ENCODE measurements at places on chromosomes 2 and 18.

- DNase-seq, result no peak
Observed at GRCh38 chr2:230942920-230943896, 18.2 kb upstream of the GPR55 start.

- no peak for DNase-seq
Observed at GRCh38 chr2:217937446-217937845, 65.3 kb downstream of the TNS1 start.

DNA sequence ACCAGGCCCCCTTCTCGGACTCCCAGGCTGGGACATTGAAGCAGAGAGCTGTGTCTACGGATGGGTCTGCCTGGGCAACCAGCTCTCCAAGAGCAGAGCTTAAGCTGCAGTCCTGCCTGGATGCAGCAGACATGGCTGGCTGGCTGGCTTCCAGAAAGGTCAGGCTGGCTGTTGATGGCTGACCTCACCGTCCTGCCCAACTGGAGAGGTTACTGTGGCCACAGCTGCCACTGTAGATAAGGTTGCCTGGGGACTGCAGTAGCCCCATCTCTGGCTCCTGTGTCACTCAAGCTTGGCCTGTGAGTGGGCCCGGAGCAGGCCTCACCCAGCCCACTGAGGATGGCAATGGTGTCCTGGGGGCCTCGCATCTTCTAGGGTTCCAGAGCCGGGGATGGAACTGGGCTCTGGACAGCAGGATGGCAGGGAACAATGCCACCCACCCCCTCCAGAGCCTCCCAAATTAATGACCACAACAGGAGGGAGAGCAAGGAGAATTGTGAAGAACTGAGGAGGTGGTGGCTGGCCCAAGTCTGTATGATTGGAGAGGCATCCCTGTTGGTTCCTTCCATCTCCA is 37.0 kb upstream of the FOSL2 start:
- no peak for DNase-seq

DNA sequence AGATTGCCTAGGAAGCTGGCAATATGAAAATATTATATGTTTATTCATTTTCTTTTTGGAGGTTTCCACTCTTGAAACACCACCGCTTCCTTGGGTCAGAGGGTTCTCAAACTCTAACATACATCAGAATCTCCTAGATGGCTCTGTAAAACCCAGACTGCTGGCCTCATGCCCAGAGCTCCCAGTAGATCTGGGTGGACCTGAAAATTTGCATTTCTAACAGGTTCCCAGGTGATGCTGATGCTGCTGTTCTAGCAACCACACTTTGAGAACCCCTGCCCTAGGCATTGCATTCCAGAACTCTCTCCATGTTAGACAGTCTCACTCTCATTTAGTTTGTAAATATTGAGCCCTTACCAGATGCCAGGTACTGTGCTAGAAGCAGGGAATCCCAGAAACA is 139.4 kb downstream of the FAM210A start:
- DNase-seq, result no peak

DNA sequence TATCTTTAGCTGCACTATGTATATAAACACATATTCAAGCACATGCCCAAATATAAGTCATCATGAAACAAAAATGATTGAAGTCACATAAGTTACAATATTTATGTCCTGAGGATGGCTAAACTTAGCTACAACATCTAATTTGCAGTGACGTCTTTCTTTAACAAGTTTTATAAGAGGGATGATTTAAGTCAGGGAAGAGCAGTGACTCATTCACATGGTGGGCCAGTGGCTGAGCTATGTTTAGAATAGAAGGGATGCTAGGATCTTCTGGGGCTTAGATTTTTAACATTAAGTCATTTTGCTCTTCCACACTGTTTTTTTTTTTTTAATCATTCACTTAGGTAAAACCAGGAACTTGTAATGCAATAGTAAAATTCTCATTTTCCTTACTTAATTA is 22.3 kb downstream of the ADCYAP1 start:
- DNase-seq, result no peak

DNA sequence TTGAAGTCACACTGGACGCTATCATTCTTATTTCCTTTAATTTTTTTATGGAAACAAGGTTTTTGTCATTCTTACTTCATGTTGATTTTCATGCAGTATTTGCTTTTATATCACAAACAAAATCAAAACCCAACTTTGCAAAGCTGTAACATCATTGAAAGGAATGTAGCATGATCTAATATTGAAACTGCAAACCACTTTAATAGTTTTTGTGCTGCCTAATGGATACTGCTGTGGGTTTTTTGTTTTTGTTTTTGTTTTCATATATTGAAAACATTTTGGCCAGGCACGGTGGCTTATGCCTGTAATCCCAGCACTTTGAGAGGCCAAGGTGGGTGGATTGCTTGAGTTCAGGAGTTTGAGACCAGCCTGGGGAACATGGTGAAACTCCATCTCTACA is 81.6 kb downstream of the MAP2 start:
- no peak for DNase-seq

DNA sequence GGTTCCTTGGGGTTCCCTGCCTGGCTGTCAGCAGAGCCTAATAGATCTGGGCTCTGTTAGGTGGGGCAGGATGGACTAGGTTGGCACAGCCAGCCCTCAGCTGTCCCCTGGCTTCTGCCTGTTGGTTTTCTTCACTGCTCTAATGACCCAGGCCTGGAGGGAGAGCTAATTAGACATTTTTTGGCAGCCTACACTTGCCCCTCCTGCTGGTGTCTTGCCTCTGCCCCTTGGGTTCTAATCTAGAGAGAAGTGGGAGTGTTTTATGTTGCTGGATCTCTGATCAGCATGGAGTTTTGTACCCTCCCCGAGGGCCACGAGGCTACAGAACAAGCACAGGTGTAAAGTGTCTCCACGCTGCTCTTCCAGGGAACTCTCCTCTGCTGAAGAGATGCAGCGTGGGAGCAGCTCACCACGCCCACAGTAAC is 199.4 kb upstream of the RASGRP3 start:
- no peak for DNase-seq

GRCh38 chr2:2015646-2016045 is 271.3 kb upstream of the PXDN start:
- peak; percentile 80 for DNase-seq

DNA sequence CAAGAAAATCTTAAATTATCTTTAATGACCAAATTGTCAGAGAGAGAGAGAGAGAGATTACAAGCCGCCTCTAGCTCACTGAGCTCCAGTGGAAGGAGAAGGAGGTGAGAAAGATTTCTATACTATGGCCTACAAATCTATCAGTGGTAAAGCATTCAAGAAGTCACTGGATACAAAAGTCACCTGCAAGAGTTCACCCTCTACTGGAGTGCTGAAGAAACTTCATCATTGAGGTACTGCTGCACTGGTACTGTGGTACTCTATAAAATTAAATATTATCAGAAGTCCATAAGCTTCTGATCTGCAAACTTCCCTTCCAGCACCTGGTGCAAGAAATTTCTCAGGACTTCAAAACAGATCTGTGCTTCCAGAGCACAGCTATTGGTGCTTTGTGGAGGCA is 48.3 kb upstream of the AGPS start:
- no peak for DNase-seq

DNA sequence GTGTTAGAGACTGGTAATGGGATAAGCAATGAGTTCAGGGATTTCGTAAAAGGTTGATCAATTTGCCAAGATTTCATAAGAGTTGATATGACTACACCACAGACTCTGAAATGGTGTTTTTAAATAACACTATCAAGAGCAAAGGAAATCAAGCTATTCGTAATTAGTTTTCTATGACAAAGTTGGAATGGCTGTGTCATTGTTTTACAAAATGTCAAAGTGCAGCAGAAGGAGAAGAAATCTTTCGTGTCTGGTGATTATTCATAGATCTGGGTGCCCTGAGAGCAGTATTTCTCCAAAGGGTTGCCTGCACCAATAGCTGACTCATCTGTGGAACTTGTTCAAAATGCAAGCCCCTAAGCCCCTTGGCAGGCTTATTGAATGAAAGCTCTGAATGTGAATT is 70.1 kb downstream of the NABP1 start:
- DNase-seq, result no peak

DNA sequence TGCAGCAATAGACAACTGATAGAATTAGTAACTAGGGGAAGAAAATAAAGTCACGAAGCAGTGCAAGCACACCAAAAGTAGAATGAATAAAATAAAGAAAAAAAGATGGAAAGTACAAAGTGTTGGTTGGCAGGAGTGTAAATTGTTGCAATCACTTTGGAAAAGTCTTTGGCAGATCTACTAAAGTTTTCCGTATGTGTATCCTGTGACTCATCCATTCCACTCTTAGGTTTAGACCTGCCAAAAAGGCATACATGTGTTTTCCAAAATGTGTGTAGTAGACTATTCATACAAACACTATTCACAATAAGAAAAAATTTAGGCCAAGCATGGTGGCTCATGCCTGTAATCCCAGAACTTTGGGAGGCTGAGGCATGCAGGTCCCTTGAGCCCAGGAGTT is 282.1 kb upstream of the FSIP2 start:
- DNase-seq, result no peak

DNA sequence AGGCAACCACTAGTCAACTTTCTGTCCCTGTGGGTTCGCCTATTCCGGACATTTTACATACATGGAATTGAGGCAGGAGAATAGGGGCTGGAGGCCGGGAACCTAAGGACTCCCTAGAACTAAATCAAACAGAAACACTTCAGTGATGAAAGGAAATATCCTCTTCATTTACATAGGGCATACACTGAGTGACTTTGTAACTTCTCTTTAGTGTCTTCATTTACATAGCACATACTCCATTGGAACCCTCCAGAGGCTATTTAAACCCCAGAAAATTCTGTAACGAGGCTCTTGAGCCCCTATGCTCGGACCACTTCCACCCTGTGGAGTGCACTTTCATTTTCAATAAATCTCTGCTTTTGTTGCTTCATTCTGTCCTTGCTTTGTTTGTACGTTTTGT is 56.5 kb downstream of the CCDC195 start:
- no peak for DNase-seq

GRCh38 chr2:168212167-168212566 is 35.2 kb downstream of the STK39 start:
- no peak for DNase-seq

GRCh38 chr2:12990523-12990922 is 273.8 kb downstream of the TRIB2 start:
- DNase-seq, result peak; percentile 6

DNA sequence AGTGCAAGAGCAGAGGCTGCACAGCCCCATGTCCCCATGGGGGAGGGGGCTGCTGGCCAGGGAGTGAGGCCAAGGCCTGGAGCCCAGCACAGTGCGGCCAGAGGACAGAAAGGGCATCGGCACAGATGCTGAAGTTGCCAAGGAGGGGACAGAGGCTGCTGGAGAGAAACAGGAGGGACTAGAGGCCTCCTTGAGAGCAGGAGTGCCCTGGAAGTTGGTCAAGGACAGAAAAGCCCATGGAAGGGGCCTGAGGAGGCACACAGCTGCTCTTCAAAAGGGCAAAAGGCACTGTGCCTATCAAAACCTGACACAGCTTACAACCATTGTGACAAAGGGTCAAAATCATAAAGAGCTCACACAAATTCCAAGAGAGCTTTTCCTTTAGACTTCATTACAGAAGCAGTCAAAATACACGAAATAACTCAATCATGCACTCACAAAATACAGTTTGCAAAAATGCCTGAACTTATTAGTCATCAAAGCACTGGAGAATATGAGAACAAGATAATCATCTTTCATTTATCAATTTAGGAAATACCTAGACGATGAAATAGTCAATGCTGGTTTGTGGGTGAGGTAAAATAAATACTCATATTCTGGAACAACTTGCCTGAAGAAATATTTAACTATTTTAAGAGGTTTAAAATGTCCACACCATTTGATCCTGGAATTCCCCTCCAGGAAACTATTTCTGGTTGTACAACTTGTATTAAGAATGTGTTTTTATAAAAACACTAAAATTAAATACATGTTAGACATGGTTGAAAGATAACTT is 79.6 kb downstream of the USP40 start:
- no peak for DNase-seq

GRCh38 chr2:201183365-201183727 is 405 bp downstream of the CASP10 start:
- DNase-seq, result no peak

DNA sequence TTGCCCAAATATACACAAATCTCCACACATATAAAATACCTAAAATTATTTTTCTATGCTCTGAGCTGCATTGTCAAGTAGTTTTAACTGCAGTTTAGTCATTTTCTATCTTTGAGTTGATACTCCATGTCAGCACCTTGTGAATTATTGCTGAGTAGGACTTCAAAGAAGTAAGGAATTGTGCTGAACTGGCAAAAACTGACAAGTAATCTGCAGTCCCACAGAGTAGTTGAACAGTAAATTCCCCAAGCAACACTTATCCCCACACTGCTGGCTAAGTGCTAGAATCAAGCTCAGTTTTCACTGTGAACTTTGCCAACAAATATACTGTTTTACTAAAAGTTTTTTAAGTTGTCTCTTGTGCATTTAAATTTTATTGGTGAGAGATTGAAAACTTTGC is 141.8 kb upstream of the ST6GAL2 start:
- DNase-seq, result no peak

DNA sequence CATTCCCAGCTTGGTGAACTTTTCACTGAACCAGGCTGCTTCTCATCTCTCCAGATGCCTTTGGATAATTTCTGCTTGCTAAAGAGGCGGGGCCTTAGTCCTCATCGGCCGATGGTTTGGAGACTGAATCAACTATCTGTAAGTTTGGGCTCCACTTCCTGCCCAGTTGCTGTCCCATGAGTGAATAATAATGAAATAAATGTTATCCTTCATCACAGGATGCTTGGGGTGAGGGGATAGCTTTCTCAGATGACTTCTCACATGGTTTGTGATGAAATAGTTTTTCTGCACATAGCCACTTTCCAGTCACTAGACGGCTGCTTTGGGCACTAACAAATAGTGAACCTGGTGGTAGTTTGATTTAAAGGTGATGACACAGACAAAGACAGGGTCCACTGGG is 376.6 kb upstream of the TRIB2 start:
- no peak for DNase-seq

DNA sequence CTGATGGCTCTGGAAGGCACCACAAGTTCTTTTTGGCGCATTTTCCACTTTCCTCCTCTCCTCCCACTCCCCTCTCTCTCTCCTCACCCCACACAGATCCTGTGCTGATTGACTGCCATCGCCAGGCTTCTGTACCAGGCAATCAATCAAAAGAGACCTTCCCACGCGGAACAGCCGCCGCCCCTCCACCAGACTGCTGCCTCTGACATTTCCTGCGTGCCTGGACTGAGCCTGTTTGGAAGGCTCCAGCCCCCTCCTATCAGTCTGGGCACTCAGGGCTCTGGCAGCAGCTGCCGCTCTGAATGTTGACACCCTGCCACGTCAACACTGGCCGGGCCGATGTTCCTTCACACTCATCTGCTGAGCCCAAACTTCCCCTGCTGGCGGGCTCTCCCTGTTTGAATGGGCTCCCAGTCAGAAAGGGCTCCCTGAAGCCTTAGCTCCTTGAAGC is 467.7 kb downstream of the EPHA4 start:
- peak; percentile 40 for DNase-seq

Data from NCI-H524 (cell line).